ENCODE measurements at places on chromosomes 2 and 18. TPM values are rescaled to one million over a fixed set of nuclear protein-coding genes. Genes with fewer than 3 reads are reported as not detected.

The MOGAT1 gene
- not detected for total RNA-seq

The MC4R gene
- not detected for total RNA-seq

The ING5 gene
- 64.8 TPM for total RNA-seq

The GNAL gene
- 0.76 TPM for total RNA-seq

The RAMP1 gene
- not detected for total RNA-seq

The ZSWIM2 gene
- total RNA-seq = not detected

The TTN gene
- total RNA-seq = 153 TPM

The UGT1A7 gene
- not detected for total RNA-seq

The GALNT3 gene
- total RNA-seq = 18.5 TPM

The PDCD1 gene
- total RNA-seq = 12.3 TPM

The CHN1 gene
- total RNA-seq = 10.7 TPM

The ATOH8 gene
- total RNA-seq = not detected

The CLIP4 gene
- total RNA-seq = 37.7 TPM

The GREB1L gene
- total RNA-seq = not detected

The KCNE4 gene
- not detected for total RNA-seq

The PLEK gene
- 10.1 TPM for total RNA-seq

The OSR1 gene
- total RNA-seq = not detected

The IL36B gene
- not detected for total RNA-seq

The SIGLEC15 gene
- not detected for total RNA-seq

- DNase-seq = no peak
Observed at GRCh38 chr2:102253753-102254150, 57.6 kb upstream of the IL1RL1 start.

- no peak for DNase-seq
Observed at GRCh38 chr2:4424153-4424552, 720.8 kb downstream of the DCDC2C start.

DNA sequence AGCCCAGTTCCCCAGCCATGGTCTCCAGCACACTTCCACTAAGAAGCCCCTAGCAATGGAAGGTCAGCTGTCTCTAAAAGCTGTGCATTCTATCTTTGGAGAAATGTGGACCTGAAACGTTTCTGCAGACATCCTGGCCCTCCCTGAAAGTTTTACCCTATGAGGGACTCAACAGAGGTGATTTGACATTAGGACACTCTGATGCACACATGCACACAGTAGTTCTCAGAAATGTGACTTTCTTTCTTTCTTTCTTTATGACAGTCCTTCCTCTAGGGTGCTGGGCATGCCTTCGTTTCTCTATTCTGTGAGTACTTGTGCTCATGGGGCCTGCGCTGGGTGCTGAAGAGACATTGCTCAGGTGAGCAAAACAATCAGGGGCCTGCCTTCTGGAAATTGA lies 857.3 kb downstream of the RNF144A start:
- no peak for DNase-seq

- no peak for DNase-seq
Observed at GRCh38 chr2:38619458-38620164, 16.9 kb upstream of the HNRNPLL start.

DNA sequence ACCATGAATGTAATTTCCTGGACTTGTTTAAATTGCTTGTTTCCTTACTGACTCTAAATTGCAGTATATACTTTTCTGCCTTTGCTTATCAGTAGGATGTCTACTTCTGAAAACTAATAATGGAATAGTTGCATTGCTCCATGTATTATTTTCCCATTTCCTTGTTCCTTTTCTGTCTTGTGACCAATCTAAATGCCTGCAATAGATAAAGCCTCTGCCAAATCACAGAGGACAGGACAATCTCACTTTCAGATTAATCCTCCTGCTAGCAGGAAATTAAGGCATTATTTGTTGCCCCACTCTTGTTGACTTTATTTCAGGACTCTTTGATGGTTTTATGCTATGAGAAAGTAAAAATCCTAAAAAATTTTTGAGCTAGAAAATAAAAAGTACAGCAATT lies 4.7 kb upstream of the ESCO1 start:
- no peak for DNase-seq

DNA sequence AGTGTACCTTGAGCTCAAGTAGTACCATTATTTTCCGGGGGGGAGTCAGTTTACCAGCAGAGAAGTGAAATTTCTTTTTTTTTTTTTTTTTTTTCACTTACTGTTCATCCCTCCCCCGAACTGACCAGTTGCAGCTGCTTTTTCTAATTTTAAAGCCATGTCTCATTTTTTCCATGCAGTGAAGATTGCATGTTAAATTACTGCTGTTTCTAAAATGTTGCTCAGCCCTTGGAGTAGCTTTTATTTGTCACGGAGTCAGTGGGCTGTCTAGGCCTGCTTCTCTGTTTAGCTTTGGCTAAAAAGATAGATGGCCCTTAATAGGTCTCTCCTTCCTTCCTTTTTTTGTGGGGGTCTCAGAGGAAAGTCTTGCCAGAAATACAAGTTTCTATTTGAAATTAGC lies 70.2 kb downstream of the NGEF start:
- DNase-seq = no peak

GRCh38 chr2:140246058-140246457 lies 1465.9 kb upstream of the NXPH2 start:
- no peak for DNase-seq

DNA sequence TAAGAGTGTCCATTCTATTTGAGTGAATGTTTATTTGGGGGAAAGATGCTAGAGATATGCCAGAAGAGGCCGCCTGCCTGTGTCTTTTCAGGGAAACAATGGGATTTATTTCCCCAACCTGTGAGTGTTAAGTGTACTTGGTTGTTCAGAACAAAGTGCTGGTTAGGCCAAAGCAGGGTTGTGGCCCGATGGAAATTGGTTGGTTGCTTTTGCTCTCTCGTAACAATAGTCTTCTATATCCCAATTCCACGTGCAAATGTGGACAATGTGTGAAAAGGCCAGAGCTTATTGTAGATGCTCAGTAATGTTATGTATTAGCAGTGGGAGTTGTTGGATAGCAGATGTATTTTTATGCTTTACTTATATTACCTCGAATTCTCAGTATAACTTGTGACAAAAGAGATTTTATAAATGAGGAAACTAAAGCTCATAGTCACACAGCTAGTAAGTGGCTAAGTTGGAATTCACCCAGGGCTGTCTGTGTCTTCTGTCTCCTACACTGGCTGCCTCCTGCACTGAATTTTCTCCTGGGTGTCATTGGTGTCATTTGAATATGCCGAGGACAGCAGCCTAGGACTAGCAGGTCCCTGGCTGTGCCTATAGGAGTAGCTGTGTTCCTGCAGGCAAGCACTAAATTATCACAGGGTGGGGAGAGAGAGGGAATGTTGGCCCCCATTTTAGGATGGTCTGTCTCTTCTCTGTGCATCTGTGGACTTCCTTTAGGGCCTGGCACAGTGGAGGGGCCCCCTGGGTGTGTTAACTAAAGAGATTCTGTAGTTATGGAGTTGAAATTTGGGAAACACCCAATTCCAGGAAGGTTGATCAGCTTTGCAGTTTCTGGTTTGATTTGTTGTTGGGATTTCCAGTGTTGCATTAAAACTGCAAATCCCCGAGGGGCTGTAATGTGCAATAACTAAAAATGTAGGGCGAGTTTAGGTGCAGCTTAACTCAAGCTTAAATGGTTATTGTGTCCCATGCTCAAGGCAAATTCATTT lies 21.6 kb downstream of the GPD2 start:
- no peak for DNase-seq

DNA sequence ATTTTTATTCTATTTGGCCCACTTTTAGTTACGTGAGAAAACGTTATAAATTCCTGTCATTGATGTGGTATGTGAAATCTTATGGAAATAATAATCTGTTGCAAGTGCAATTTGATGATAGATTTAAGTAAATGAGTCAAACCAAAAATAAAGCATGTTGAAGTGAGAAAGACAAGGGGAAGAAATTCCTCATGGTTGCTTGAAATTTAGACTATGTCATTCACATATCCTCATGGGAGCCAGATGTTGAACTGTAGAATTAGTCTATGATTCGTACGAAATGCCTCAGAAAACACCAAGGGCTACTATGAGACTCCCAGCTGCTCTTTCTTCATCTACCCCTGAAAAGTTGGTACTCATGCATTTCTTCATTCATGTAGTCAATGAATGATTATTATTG lies 55.7 kb downstream of the KLHL14 start:
- DNase-seq = no peak

DNA sequence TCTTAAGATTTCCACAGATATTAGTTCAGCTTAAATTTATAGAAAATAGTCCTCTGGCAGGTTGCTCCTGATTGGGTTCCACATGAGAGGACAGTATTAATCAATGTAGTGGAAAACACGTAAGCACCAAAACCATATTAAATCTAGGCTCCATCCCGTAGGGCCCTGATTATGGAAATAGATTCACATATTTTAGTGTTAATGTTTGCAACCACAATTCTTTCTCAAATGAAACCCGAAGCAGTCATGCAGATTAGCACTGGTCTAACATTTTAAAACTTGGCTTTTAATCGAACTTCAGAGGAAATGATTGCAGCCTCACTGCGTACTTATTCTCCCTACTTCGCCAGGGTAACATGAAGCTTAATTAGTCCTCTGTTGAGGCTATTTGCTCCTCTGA lies 60.9 kb downstream of the METTL4 start:
- no peak for DNase-seq

- no peak for DNase-seq
Observed at GRCh38 chr2:23526114-23526513, 141.1 kb downstream of the KLHL29 start.

DNA sequence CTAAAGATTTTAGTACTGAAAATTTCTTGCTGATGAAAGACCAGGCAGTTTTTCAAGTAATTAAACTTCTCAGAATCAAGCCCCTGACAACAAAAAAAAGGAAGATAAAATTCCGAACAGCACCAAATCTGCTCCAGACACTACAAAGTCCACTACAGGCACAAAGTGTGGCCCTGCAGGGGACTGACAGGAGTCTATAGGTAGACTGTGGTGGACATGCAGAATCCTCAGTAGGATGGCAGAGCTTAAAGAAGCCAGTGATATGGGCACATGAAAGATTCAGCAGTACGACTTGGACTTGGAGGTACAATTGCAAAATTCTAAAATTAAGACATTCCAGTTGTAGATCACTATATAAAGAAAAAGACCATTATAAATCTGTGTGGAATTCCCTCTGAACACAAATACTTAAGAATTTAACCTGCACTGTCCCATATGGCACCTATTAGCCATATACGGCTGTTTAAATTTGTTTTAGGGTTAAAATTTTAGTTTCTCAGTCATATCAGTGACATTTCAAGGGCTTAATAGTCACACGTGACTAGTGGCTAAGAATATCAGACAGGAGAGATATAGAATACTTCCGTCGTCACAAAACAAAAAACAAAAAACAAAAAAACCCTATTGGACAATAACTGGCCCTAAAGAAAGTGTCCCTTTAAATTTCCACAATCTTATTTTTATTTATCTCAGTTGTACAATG lies 32.0 kb downstream of the SFT2D3 start:
- DNase-seq = no peak

DNA sequence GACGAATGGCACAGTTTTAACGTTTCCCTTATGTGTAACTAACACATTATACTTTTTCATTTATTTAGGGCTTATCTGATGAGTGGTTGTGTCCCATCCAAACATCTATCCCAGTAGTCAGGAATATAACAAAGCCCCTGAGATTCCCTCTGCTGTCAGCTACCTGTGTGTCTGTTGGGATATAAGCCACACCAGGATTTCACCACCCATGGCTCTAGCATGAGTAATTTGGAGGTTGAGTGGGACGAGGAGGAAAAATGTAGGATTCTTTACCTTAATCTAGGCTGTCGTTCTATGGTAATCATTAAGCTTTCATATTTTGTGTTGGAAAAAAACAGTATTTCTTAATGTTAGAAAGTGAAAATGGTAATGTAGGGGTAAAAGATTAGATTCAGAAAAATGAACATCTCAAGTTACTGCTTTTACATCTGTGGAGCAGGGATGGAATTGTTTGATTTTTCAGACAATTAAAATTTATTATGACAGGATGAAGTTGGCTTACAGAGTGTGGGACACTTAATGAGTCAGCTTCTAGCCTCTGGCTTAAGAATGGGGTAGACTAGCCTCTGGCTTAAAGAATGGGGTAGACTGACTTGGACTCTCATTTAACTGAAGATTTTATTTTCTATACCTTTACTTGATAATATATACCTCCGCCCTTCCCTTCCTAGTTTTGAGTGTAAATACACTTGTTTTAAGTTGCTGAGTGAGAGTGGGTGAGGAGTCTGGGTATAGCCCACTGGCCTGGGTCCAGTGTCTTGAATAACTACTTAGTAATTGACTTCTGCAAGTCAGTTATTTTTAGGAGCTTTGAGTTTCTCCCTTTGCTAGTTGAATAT lies 88.5 kb upstream of the RANBP2 start:
- no peak for DNase-seq

DNA sequence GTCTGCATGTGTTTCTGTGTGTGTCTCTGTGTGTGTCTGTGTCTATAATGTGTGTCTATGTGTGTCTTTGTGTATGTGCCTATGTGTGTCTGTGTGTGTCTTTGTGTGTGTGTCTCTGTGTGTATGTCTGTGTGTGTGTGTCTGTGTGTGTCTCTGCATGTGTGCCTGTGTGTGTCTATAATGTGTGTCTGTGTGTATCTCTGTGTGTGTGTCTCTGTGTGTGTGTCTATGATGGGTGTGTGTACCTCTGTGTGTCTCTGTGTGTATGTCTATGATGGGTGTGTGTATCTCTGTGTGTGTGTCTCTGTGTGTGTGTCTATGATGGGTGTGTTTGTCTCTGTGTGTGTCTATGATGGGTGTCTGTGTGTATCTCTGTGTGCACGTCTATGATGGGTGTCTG lies 126.2 kb upstream of the GPC1 start:
- DNase-seq = no peak

GRCh38 chr2:238006510-238006909 lies 39.7 kb downstream of the UBE2F start:
- no peak for DNase-seq

GRCh38 chr2:28716265-28716865 lies 35.3 kb upstream of the PPP1CB start:
- DNase-seq = no peak

DNA sequence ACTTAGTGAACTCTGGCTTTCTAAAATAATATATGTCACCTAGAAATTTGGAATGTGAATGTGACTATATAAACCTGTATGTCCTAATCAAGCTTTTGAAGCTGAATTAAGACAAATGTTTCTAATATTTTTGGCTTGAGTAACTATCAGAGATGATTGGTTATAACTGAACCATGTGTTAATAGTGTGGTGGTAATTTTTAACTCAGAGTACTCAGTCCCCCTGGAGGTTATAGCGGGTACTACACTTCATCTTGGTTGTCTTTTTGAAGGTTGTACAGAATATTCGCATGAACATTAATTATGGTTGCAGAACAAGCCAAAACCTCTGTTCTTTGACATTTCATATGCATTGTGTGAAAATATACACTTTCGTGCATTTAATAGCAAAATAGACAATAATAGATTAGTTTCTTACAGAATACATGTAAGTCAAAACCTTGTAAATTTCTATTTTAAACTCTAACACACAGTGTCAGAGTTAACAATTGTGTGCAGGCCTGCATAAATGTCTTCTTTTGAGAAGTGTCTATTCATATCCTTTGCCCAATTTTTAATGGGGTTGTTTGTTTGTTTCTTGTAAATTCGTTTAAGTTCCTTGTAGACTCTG lies 86.0 kb downstream of the OSBPL6 start:
- no peak for DNase-seq

DNA sequence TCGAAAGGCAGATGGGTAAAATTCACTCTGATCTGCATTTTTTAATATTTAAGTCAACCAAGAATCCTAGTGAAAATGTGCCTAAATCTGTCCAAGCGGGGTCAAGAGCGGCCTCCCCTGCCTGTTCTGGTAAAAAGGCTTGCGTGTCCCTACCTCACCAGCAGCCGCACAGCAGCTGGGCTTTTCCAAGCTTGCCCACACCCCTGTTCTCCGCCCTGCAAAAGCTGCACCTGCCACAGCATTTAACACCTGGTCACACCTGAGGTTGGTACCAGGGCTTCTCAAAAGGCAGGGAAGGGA lies 25.8 kb upstream of the TMEM182 start:
- no peak for DNase-seq

Data from CD4-positive, CD25-positive, alpha-beta regulatory T cell (primary cell).